ENCODE measurements at places on chromosomes 3 and 15.

- no peak for DNase-seq
These were observed 440.3 kb upstream of the DPH6 start for GRCh38 chr15:35986191-35986721.

DNA sequence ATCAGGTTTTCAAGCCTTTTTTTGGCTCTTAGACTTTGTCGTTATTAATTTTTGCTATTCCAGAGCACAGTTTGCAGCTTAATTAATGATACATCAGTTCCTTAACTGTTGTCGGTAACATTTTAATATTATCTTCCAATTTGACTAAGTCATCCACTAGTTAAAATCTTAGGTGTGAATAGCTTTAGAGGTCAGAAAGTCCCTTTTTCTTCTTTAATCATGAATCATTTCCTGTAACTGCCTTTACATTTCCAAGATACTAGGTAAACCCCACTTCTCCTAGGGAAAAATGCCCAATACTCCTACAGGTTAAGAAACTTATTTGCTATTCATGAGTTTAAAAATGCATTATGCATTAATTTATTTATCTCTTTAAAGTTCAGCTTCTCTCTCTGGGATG is 260.9 kb upstream of the CFAP20DC start:
- DNase-seq: no peak

DNA sequence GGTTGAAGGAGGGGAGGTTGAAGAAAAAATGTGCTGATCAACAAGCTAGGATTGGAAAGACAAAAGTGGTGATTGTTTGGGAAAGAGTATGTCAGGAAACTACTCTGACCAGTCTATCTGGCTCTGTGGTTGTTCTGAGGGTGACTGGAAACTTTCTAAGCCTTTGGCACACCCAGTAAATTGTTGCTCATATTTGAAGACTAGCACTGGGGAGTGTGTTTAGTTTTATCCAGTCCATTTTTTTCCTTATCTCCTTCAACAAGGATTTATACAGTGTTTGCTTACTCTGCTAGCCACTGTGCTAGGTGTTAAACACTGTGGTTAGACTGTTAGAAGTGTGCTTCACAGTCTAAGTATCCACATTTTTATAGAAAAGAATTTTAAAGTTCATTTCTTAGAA is 28.8 kb downstream of the PPM1L start:
- no peak for DNase-seq

DNA sequence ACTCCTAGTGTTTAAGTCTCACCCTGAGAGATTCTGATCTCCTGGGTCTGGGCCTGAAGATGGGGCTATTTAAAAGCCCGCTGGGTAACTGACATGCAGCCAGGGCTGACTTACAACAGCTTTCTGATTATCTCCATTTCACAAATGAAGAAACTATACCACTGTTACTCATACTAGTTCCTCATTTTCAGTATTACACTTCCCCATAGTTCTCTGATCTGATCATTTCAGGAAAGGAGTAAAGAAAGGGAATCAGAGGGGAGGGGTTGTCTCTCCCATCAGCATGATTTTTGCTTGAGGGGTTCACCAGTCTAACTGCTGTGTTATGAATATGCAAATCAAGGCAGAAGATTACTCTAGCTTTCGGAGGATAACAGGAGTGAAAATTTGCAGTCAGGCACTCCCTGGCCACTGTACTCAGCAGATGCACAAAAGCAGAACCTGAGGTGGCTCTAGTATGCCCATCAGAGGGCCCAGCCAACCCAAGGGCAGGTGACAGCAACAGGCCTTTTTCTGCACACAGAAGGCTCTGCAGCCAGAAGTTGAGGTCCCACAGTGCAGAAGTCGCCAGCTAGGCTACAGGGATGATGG is 59.4 kb downstream of the DAPK2 start:
- no peak for DNase-seq

GRCh38 chr15:65083262-65083701 is 6.7 kb downstream of the KBTBD13 start:
- DNase-seq: no peak

- DNase-seq: no peak
These were observed 195.8 kb upstream of the GPR149 start for GRCh38 chr3:154625756-154626155.

DNA sequence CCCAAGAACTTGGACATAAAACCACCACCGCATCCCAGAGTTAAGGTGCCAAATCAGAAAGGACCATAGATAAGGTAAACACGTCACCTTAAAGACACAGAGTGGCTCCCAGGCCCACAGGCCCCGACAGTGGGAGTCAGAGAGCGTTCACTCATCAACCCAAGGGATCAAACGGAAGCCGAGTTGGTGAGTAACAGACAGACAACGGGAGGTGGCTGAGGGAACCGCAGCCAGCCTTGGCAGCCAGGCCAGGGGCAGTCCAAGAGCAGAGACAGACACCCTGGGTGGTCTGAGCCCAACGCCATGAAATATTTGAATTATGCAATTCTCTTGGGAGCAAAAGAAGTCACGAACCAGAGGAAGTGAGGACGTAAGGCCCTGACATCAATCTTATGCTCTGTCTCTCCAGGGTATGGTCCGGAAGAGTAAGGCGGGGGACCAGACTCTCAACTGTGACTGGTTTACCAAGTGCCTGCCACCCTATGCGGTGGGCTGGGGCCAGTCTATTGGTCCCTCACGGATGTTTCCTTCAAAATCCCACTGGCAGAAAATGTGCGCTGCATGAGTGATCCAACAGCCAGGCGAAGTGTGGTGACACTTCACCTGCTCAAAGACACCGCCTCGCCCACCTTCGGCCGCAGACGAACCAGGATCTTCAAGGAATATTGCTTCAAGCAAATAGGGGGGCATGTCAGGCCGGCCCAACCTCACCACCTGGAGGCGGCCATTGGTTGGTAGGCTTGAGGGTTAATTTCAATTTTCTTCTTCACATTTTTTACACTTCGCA is 34.3 kb downstream of the TMEM44 start:
- DNase-seq: no peak

DNA sequence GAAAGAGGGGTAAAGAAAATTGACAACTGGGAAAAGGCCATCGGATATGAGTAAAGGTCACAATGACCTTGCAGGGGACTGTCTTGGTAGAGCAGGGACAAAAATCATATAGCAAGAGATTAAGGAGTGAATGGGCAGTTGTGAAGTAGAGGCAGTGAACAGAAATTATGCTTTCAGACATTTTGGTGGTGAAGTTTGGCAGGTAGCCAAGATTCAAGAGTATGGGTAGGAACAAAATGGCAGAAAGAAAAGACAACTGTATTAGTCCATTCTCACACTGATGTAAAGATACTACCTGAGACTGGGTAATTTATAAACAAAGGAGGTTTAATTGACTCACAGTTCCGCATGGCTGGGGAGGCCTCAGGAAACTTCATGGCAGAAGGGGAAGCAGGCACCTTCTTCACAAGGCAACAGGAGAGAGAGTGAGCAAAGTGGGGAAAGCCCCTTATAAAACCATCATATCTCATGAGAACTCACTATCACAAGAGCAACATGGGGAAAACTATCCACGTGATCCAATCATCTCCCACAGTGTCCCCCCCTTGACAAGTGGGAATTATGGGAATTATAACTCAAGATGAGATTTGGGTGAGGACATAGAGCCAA is 84.0 kb downstream of the CGNL1 start:
- no peak for DNase-seq

DNA sequence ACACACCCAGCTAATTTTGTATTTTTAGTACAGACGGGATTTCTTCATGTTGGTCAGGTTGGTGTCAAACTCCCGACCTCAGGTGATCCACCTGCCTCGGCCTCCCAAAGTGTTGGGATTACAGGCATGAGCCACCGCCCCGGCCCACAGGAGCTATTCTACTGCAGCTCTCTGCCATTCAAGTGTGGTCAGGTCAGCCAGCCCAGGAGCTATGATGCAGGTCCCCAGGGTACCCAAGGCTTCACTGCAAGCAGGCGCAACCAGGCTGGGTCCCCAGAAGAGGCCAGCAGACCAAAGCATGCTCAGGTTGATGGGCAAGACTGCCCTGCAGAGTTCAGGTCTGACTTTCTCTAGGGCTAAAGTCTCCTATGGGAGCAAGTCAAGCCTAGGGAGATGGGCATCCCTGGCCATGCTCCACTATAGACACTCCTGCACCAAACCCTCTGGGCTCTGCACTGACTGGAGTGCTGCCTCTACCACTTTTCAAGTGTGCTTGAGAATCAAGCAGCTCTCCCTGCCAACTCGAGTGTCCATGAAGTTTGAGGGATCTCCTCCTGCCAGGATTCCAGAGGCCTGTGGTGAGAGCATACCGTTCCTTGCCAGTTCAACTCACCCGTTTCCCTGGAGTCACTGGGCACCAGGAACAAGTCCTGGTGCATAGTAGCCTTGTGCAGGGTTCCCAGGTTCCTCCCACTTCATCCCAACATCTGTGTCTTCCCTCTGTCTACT is 30.9 kb downstream of the MYO9A start:
- no peak for DNase-seq

- no peak for DNase-seq
These were observed 17.3 kb upstream of the HDAC11 start for GRCh38 chr3:13462822-13463221.

GRCh38 chr15:46502667-46503066 is 867.8 kb downstream of the SQOR start:
- no peak for DNase-seq

- DNase-seq: no peak
These were observed 452.1 kb downstream of the RAP2B start for GRCh38 chr3:153614140-153614539.

GRCh38 chr3:123728014-123728413 is 143.2 kb upstream of the HACD2 start:
- DNase-seq: no peak

DNA sequence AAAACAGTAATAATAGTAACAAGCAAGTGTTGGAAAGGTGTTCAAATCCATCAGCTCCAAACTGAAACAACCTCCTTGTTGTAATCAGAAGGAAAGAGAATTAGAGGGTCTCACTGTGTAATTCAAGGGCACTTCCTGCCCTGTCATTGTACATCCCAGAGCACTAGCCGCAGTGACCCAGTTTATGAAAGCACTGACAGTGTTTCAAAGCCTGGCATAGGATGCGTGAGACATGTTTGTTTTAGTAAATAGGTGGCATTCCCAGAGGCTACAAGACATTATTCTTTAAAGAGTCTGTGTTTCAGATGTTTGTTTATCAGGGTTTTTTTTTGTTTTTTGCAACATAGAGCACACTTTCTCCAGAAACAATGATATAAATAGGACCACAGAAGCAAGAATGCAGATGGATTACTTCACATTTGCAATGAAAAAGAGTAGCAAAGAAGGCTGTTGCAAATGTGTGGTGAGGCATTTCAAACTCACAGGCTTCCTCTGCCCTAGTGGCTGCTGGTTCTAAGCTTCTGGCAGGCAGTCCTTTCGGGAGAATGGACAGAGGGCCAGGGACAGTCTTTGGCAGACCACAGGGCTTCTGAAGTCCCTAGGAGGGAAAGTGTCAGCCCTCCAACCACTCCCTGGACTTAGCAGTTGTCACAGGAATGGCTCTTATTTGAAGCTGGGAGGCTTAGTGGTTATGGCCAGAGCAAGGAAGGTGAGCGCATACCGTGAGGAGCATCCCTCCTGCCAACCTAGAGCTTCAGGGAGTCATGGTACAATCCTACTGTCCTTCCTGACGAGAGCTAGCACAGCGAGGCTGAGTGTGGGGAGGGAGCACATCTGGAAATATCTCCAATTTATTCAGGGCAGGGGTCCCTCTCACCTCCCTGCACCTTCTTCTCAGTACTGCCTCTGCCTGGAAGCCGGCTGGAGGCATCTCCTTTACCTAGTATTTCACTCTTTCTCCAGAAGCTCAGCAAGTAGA is 31.4 kb upstream of the TIPARP start:
- no peak for DNase-seq

- no peak for DNase-seq
These were observed 149.0 kb downstream of the CBLB start for GRCh38 chr3:105719791-105720190.

DNA sequence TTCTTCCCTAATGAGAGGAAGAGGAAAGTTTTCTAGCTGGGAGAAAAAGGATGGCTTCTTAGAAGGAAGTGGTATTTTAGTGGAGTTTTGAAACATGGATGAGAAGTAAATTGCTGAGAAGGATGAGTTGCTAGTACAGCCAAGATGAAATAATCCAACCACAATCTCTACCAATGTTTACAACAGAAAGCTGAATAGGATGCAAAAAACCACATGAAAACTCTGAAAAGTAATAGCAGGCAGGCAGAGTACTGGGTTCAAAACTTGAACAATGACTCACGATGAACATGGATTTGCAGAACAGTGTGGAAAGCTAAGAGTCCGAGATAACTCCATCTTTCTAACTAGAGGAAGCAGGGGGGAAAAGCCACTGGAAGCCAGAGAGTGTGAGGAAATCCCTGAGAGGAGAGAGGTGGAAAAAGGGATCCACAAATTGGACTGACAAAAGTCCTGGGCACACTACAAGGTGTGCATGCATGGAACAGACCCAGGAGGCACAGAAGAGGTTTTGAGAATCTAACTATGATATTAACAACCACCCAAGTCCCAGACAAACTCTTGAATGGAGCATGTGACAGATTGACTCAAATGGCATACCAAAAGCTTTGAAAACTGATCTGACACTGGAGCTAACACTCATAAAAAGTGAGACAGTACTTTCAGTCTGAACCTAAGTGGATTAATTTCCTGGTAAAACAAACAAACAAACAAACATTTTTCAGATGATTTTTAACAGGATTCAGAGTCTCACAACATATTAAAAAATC is 76.7 kb downstream of the ST6GAL1 start:
- no peak for DNase-seq

GRCh38 chr3:57856675-57857074 is 100.6 kb downstream of the SLMAP start:
- no peak for DNase-seq

DNA sequence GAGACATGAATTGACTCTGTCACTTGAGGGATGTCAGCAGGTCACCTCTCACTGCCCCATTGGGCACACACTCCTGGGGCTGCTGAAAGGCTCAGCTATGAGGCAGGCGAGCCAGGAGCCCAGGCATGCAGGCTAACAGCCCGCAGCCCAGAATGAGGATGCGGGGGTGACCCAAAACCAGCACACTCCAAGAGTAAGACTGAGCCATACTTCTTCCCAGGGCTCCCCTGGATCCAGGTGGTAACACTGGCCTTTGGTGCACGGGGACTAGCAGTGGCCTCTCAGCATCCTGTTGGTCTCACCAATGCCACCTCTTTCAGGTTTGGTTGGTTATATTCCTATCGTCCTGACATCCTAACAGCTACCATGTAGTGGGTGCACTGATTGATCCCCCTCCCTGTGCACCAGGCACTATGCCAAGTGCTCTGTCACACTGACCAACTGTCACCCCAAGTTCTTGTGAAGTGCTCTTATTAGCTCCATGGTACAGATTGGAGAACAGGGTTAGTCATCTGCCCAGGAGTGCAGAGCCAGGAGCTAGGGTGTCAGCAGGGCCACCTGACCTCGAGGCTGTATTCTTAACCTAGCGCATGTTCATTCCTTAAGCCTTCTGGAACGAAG is 24.8 kb upstream of the SPTBN5 start:
- no peak for DNase-seq
